ENCODE measurements at places on chromosomes 5 and 9.

- DNase-seq, result no peak
Observed at GRCh38 chr5:91742550-91742949, 359.4 kb upstream of the ARRDC3 start.

DNA sequence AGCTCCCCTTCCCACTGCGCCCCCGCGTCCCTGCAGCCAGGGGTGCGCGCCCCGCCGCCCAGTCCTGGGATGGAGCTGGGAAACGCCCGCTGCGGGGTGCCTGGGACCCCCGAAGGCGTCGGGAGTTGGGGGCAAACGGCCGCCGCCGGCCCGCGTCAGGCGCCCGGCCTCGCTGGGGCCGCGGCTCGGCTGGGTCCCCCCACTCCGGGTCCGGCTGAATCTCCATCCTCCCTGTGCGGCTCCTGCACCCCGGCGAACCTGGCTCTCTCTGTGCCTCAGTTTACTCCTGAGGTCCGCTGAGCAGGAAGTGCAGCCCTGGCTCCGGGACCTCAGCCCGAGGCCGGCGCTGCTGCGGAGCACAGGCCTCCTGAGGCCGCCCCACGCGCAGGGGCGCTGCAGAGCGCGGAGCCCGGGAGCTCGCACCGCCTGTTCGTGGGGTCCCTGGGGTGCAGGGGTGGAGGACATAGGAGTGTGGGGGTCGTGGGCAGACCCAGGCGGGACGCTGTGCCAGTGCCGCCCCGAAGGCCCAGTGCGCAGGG lies 13.9 kb upstream of the TMEM250 start:
- no peak for DNase-seq

GRCh38 chr9:121240472-121241135 lies 27.4 kb upstream of the GSN start:
- DNase-seq, result no peak

DNA sequence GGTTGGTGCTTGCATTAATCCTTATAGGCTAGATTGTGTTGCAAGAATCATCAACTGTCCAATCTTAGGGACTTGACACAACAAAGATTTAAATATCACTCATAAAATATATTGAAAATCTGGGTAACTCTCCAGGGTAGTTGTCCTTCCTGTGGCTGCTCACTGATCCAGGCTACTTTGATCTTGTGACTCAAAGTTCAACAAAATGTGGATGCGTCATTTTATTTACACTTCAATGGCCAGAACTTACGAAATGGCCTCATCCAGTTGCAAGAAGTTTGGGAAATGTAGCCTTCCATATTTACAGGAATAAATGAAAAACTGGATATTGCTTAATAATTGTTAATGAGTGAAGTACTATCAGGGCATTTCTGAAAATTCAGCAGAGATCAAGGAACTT lies 235.5 kb upstream of the ACTBL2 start:
- DNase-seq, result no peak

- no peak for DNase-seq
Observed at GRCh38 chr5:79056847-79057246, 12.6 kb downstream of the DMGDH start.

DNA sequence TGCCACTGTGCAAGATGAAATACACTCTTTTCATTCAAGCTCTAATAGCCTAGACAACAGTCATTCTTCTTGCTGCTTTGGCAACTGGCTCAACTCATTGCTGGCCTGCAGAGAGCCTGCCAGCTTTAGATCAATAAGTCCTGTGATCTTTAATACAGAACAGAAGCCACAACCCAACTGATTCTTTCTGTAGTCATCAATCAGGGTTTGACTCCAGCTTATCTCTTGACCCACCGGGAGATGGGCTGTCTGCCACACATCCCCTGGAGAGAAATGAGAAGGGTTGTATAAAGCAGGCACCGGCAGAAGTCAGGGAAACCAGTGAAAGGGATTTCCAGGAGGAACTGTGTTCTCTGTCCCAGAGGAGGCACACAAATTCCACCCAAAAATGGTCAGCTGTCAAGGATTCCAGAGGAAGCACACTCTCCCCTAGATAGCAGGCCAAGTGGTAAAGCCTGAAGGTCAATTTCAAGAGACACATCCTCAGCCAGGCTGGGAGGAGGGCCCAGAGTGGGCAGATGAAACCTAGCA lies 24.5 kb downstream of the LHFPL2 start:
- DNase-seq, result no peak

GRCh38 chr5:140590861-140591260 lies 26.2 kb downstream of the SLC35A4 start:
- no peak for DNase-seq

DNA sequence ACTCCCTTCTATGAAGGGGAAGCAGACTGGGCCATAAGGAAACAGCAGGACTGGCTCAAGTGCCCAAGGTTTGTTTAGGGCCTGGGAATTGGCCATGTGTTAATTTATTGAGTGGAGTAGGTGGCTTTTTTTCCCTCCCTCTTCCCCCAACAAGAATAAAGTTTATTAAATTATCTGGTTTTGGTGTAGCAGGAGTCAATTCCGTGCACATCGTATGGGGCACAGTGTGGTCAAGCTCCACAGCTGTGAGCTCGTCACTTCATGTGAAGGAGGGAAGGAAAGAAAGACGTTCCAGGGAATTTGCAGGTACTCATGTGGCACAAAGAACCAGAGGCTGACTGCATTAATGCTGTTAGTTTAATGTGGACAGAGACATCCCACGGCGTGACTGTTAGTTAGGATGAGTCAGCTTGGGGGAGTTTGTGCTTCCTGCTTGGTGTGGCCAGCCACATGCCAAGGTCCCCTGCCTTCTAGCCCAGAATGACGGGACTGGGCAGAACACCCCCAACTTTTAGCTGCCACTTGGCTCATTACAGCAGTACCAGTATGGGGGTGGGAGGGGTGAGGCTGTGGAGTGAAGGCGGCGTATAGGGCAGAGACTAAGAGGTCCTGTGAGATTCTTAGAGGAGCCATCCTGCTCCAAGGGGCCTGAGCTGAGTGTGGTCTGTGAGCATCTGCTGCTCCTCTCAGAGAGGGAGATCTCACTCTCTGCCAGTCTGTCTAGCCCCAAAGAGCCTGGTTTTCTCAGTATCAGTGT lies 33.2 kb downstream of the CSF1R start:
- no peak for DNase-seq

- DNase-seq, result no peak
Observed at GRCh38 chr9:120336021-120336752, 243.8 kb downstream of the CDK5RAP2 start.

- DNase-seq, result no peak
Observed at GRCh38 chr9:37946971-37947370, 43.0 kb upstream of the SLC25A51 start.

- no peak for DNase-seq
Observed at GRCh38 chr5:123119334-123119986, 30.4 kb downstream of the PRDM6 start.

DNA sequence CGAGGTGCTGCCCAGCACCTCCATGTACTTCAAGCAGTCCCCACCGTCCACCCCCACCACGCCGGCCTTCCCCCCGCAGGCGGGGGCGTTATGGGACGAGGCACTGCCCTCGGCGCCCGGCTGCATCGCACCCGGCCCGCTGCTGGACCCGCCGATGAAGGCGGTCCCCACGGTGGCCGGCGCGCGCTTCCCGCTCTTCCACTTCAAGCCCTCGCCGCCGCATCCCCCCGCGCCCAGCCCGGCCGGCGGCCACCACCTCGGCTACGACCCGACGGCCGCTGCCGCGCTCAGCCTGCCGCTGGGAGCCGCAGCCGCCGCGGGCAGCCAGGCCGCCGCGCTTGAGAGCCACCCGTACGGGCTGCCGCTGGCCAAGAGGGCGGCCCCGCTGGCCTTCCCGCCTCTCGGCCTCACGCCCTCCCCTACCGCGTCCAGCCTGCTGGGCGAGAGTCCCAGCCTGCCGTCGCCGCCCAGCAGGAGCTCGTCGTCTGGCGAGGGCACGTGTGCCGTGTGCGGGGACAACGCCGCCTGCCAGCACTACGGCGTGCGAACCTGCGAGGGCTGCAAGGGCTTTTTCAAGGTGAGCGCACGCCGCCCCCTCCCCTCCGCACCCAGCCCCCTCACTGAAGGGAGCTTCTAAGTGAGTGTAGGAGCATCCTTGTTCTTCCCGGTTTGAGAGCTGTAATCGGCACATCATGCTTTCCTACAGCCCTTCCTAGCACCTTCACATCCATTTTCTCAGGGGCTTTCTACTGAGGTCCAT lies 6.9 kb downstream of the NR4A3 start:
- no peak for DNase-seq

DNA sequence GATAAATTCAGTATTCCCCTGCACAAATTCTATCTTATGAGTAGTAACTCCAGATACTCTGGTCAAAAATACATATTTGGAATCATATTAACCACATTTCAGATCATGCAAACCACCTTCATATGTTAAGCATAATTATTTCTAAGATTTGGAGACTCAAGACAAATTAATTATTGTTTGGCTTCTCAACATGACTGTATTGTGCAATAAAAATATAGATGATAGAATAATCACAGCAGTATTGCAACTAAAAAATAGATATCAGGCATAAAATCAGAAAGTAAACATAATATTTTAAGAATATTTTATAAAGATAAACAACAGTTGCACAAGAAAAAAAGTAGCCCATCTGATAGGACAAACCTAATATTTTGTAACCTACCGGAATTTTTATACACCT lies 1767.6 kb upstream of the NUDT12 start:
- DNase-seq, result no peak

- no peak for DNase-seq
Observed at GRCh38 chr5:36928947-36929346, 52.4 kb downstream of the NIPBL start.

- no peak for DNase-seq
Observed at GRCh38 chr5:7886849-7887475, 18.0 kb downstream of the MTRR start.

GRCh38 chr5:8906303-8906967 lies 639.4 kb downstream of the SEMA5A start:
- DNase-seq, result no peak

DNA sequence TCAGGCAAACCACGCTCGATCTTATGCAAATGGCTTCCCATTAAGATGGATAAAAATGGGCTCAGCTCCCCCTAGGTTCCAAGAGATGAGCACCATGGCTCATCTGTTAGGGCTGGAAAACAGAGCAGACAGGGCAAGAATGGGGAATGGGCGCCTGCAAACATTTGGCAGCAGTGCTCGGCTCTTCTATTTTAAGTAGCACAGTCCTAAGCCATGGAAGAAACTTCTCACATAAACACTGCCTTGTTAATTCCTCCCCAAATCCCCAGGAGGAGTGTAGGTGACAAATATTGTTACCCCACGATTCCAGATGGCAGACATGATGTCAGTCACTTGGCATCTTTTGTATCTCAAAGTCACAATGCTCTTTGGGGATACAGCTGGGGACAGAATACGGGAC lies 221.8 kb downstream of the ICE1 start:
- DNase-seq, result no peak

DNA sequence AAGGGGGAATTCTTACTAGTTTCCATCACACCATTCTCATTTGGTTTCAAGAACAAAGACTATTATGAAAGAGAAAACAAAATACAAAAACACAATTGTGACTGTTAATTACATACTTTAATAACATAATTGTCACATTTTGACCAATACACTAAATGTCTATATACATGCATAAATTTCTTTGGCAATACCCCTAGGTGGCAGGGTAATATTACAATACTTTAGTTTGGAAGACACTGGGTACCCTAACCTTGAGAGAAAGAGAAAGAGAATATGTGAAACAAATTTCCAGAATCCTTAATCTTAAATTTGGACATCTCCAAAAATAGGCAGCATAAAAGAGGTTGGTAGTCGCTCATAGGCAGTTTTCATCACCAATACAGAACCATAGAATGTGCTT lies 619.6 kb upstream of the ADAMTS16 start:
- DNase-seq, result no peak

DNA sequence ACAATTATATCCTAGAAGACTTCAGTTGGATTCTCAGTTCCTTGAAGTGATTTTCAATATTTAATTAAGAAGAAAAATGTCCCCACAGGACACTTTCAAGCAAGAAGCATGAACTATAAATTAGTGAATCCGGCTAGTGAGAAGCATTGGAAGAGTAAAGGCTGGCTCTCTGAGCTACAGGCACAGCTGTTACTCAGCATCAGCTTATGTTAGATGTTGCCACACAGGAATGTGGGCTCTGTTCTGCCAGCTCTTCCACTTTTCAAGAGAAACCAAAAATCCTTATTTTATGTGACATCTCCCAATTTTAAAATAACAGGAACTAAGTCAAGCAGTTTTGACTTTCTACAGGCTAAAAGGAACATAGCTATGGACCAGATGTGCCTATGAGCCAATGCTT lies 14.9 kb downstream of the ZNF474 start:
- DNase-seq, result no peak

- DNase-seq, result peak; percentile 68
Observed at GRCh38 chr9:94656200-94656599, 16.9 kb upstream of the FBP1 start.

DNA sequence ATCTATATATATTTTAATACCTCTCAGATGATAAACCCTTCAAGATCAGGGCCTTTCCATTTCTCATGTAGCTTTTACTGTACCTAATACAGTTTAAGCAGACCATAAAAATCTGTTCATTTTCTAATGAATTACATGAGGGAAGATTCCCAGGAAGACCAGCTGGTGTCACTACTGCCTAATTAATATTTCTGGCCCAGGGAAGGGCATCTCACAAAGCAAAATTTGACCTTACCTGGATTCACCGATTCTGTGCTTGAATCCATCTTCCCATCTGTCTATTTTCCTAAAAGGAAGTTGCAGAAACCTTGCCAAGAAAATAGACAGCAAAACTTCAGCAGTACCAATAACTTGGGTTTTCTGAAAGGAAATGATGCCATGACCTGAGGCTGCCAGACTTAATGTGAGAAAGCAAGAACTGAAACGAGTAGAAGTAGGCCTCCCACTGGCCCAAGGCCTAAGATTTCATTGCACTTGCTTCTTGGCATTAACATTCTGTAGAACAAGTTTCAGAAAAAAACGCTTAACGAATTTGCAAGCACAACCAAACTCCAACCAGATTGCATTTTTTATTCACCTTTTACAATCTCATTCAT lies 83.0 kb upstream of the GLIS3 start:
- no peak for DNase-seq

GRCh38 chr5:43685252-43685950 lies 82.4 kb downstream of the NNT start:
- no peak for DNase-seq
